T-helper 22 cell (primary cell): ENCODE measurements at places on chromosomes 6 and 20.

GRCh38 chr20:21262812-21263211 is 40.3 kb upstream of the XRN2 start:
- no peak for DNase-seq

GRCh38 chr6:44730771-44731391 is 343.4 kb downstream of the CDC5L start:
- DNase-seq: no peak

DNA sequence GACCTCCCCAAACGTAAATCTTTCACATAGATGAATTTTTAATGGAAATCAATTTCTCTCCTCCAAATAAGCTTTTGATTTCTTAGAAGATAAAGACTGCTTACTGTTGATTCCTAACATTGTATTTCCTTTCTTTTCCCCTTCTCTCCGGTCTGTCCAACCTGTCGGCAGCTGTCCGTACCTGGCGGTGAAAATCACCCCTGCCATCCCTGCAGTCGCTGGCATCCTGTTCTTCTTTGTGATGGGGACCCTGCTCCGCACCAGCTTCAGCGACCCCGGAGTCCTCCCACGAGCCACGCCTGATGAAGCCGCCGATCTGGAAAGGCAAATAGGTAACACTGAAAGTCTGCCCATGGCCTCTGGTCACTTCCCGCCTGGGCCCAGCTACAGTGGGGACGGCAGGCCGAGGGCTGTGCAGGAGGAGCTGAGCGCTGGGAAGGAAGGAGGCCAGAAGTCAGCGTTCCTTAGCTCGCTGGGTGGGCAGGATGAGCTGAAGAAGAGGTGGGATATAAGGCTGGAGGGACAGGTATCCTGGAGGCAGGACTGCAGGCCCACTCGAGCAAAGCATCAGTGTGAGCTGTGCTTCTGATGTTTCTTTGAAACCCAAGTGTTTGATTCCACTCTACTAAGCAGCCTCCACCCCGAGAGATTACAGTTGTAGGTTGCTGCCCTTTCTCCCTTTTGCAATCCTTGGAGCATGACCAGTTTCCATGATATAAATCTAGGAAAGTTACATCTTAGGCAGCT is 161.6 kb downstream of the ZDHHC14 start:
- no peak for DNase-seq

DNA sequence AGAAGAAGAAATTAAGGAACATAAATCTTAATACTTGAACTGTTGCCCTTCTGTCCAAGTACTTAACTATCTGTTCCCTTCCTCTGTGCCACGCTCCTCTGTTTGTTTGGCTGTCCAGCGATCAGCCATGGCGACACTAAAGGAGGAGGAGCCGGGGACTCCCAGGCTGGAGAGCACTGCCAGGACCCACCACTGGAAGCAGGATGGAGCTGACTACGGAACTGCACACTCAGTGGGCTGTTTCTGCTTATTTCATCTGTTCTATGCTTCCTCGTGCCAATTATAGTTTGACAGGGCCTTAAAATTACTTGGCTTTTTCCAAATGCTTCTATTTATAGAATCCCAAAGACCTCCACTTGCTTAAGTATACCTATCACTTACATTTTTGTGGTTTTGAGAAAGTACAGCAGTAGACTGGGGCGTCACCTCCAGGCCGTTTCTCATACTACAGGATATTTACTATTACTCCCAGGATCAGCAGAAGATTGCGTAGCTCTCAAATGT is 17.1 kb downstream of the IRF4 start:
- DNase-seq: no peak

DNA sequence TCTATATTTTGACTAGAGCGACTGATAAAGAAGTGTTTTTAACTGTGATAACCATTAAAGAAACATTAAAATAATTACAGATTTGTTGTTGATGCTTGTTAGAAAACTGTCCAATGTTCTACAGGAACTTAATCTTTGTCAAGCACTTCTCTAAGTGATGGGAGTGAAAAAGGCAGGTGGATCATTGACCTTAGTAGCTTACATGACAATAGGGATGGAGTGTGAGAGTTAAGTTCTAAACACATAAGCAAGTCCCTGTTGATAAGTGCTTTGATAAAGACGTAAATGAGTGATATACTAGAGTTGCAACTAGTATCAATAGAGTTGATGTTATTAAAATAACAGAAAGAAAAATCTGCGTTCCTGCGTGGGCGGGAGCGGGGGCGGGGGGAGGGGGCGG is 931.5 kb upstream of the EPHA7 start:
- no peak for DNase-seq
